PC-9 (cell line): ENCODE measurements at places on chromosomes 5 and 9. TPM values are rescaled to one million over a fixed set of nuclear protein-coding genes. Genes with fewer than 3 reads are reported as not detected.

Gene ZNF300
- 3.7 and 4.1 TPM in 2 replicates for total RNA-seq

Gene JAKMIP2
- total RNA-seq, result not detected in 2 replicates

Gene GTF3C5
- total RNA-seq, result 79.6 and 107 TPM in 2 replicates

Gene ZCCHC10
- total RNA-seq, result 8.3 and 14.9 TPM in 2 replicates

Gene PTPN3
- 19.0 and 20.2 TPM in 2 replicates for total RNA-seq

Gene ZDHHC11B
- 0.41 TPM in 1 of 2 replicates, not detected in the other for total RNA-seq

Gene SH3PXD2B
- total RNA-seq, result 26.1 and 29.3 TPM in 2 replicates

Gene PTPRD
- not detected in 2 replicates for total RNA-seq

DNA sequence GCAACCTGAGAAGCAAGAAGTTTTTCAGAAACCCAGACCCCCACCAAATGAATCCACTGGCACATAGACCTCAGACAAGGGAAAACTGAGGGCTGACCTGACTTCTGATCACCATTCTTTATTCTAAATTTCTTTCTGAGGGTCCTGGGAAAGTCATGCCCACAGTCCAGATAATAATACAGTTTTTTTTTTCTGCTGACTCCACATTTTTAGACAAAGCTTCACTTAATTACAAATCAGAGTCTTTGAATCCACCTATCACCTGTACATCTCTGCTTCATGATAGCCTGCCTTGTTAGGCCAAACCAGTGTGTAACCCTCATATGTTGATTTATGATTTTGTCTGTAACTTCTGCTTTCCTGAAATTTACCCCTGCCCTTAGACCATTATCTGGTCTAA lies 103.6 kb downstream of the PSAT1 start:
- no peak overlapping the region for H3K27ac ChIP-seq
- DNase-seq, result no peak
- no peaks in the 10 kb centered on the region for H3K4me1 ChIP-seq
- H3K27me3 ChIP-seq, result peaks cover 29% of the 10 kb centered on the region
- H3K36me3 ChIP-seq, result no peaks in the 10 kb centered on the region
- H3K4me3 ChIP-seq, result no peak overlapping the region

- H3K27ac ChIP-seq, result no peak overlapping the region
- H3K4me3 ChIP-seq, result no peak overlapping the region
- no peaks in the 10 kb centered on the region for H3K4me1 ChIP-seq
Measured at GRCh38 chr9:7739595-7739994, 60.0 kb downstream of the DMAC1 start.

DNA sequence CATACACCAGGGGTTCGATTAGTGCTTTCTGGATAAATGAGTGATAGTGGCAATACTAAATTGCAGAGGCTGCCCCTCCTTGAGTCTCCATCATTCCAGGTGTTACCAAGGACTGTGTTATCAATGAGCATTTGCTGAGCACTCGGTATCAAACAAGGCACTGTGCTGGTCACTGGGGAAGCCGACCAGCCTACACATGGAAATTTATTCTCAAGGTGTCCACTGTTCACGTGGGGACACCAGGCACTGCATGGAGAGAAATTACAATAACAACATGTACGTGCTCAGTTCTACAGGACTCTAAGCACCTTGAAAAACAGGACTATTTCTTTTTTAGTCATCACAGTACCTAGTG lies 22.2 kb downstream of the RGS3 start:
- no peaks in the 10 kb centered on the region for H3K4me1 ChIP-seq
- no peak overlapping the region for H3K4me3 ChIP-seq
- no peak for DNase-seq
- no peak overlapping the region for H3K27ac ChIP-seq
- H3K27me3 ChIP-seq, result no peaks in the 10 kb centered on the region
- peaks cover 9% of the 10 kb centered on the region; the same call in 1 of the 2 replicates for H3K36me3 ChIP-seq

GRCh38 chr5:14385019-14385418 lies 196.6 kb upstream of the OTULINL start:
- peaks cover 32% of the 10 kb centered on the region for H3K36me3 ChIP-seq
- H3K27ac ChIP-seq, result no peak overlapping the region

DNA sequence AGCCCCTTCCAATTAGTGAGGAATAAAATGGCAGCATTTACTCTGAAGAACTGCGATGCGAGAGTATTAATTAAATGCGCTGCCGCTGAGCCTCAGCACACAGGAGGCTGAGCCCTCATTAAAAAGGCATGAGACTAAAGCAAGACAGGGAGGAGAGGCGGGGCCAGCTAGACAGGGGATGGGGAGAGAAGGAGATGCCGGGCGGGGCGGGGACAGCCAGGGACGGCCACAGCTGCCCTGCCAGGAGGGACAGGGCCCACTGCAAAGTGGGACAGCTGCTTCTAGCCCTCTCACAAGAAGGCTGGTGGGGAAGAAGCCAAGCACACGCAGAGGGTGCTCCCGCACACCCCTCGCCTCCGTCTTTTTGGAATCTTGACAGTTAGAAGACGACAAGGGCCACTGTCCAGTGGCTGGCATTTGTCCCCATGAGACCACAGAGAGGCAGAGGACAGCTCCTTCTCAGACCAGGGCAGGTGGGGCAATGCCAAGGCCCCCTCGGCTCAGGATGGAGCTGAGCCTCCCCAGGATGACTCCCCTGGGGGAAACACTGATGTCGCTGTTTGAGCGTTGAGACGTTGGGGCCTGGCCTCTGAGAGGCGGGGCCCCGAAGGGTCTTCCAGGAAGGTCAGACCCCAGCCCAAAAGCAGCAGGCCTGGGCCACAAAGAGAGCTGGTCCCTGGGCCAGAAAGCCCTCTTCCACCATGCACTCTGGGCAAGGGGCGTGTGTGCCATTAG lies 26.9 kb downstream of the ADAMTS2 start:
- H3K27ac ChIP-seq, result no peak overlapping the region
- H3K4me1 ChIP-seq, result no peaks in the 10 kb centered on the region
- H3K27me3 ChIP-seq, result peaks cover 95% of the 10 kb centered on the region
- no peaks in the 10 kb centered on the region for H3K36me3 ChIP-seq
- H3K4me3 ChIP-seq, result no peak overlapping the region
- no peak for DNase-seq

DNA sequence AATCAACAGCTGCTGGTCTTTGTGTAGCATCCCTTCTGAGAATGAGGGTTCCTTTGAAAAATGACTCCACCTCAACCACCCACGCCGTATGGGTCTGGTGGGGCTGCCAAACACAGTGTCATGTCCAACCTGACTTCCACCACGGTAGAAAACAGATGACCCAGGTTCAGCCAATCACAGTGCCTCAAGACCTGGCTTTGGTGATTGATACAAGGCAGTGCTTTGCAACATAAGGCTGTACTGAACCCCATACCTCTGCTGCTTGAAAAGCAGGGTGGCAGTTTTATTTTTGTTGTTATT lies 11.5 kb upstream of the TGFBR1 start:
- H3K27me3 ChIP-seq, result no peaks in the 10 kb centered on the region
- no peak for DNase-seq
- no peaks in the 10 kb centered on the region for H3K36me3 ChIP-seq
- no peaks in the 10 kb centered on the region for H3K4me1 ChIP-seq
- H3K27ac ChIP-seq, result no peak overlapping the region

GRCh38 chr9:21831841-21832509 lies 29.5 kb downstream of the MTAP start:
- H3K4me1 ChIP-seq, result peaks cover 28% of the 10 kb centered on the region
- H3K4me3 ChIP-seq, result no peak overlapping the region
- no peak for DNase-seq
- peaks cover 40% of the 10 kb centered on the region for H3K36me3 ChIP-seq
- H3K27me3 ChIP-seq, result no peaks in the 10 kb centered on the region

DNA sequence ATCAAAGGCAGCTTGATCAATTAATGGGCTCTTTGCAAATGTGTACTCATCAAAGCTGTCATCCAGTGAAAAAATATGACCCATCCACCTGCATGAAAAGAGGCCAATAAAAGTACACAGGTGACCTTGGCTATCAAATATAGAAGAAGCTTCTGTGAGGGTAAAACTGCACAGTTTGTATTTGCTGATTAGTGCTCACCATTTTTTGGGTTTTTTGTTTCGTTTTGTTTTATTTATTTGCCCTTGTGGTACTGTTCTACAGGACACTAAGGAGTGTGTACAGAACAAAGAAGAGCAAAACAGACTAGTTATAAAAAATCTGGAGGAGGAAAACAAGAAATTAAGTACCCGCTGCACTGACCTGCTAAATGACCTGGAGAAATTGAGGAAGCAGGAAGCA lies 101.3 kb downstream of the CNTLN start:
- H3K36me3 ChIP-seq, result no peaks in the 10 kb centered on the region
- H3K4me3 ChIP-seq, result no peak overlapping the region
- no peak for DNase-seq
- H3K27me3 ChIP-seq, result no peaks in the 10 kb centered on the region
- H3K4me1 ChIP-seq, result no peaks in the 10 kb centered on the region

GRCh38 chr9:116767219-116767618 lies 80.1 kb downstream of the TRIM32 start:
- no peak for DNase-seq
- peaks cover 3% of the 10 kb centered on the region; the same call in 1 of the 2 replicates for H3K27me3 ChIP-seq
- H3K4me3 ChIP-seq, result no peak overlapping the region
- no peaks in the 10 kb centered on the region for H3K36me3 ChIP-seq
- H3K4me1 ChIP-seq, result no peaks in the 10 kb centered on the region
- H3K27ac ChIP-seq, result no peak overlapping the region

DNA sequence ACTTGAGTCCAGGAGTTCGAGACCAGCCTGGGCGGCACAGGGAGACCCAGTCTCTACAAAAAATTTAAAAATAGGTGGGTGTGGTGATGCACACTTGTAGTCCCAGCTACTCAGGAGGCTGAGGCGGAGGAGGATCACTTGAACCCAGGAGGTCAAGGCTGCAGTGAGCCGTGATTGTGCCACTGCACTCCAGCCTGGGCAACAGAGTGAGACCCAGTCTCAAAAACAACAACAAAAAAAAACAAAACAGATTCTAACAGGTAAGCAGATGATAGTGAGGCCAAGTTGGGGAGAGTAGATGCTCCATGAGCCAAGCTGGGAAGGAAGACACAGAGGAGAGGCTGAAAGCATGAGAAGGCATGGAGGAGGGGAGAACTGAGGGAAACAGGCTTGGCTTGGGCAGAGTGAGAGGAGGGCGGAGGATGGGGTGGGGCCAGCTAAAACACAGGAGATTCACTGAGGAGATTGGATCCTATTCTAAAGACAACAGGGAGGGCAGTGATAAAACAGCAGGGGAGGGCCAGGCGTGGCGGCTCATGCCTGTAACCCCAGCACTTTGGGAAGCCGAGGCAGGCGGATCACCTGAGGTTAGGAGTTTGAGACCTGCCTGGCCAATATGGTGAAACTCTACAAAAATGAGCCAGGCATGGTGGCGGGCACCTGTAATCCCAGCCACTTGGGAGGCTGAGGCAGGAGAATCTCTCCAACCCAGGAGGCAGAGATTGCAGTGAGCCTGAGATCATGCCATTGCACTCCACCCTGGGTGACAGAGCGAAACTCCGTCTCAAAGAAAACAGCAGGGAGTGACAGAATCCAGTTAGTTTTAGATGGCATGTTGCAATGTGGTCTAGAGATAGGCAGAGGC lies 8.4 kb downstream of the RPS14 start:
- no peaks in the 10 kb centered on the region for H3K27me3 ChIP-seq
- peaks cover 26% of the 10 kb centered on the region for H3K36me3 ChIP-seq
- H3K27ac ChIP-seq, result no peak overlapping the region
- H3K4me1 ChIP-seq, result no peaks in the 10 kb centered on the region
- H3K4me3 ChIP-seq, result no peak overlapping the region
- DNase-seq, result no peak

DNA sequence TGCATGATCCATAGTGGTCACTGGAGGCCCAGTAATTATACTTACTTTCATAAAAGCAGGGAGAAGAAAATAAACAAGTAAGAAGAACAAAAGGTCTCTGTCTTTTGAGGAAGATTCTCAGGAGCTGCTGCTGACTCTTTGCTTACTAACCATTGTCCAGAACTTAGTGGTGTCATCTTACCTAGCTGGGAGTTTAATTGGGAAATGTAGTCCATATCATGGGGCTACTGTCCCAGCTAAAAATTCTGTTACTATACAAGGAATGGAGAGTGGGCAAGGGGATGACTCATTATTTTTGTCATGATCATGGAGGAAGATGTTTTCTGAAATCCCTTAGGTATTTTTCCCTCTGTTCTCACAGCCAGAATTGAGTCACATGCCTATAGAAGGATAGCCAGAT lies 639.3 kb downstream of the MTRR start:
- no peak overlapping the region for H3K4me3 ChIP-seq
- H3K27me3 ChIP-seq, result no peaks in the 10 kb centered on the region; the same call in none of the 2 replicates
- DNase-seq, result no peak
- no peaks in the 10 kb centered on the region for H3K36me3 ChIP-seq

GRCh38 chr9:89996773-89997172 lies 392.0 kb downstream of the GADD45G start:
- no peak overlapping the region for H3K4me3 ChIP-seq
- no peaks in the 10 kb centered on the region for H3K36me3 ChIP-seq
- peaks cover 90% of the 10 kb centered on the region for H3K27me3 ChIP-seq
- no peak for DNase-seq

DNA sequence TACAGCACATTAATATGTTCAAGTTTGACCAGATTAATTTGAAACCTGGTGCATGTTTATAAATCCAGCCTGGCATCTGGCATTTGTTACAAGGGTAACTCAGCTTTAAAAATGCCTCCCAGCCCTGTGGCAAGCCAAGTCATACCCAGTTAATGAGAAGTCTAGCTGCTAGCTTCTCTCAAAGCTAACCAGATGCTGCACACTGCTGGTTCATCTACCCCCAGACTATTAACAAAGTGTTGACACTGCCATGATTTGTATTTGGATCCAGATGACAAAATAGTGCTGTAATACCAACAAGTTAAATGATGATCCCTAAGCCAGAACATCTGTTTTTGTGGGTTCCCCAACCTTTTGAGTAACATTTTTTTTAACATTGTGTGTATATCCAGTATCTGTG lies 573.7 kb upstream of the DAB2 start:
- no peaks in the 10 kb centered on the region for H3K4me1 ChIP-seq
- H3K27me3 ChIP-seq, result no peaks in the 10 kb centered on the region
- no peak for DNase-seq
- H3K4me3 ChIP-seq, result no peak overlapping the region

DNA sequence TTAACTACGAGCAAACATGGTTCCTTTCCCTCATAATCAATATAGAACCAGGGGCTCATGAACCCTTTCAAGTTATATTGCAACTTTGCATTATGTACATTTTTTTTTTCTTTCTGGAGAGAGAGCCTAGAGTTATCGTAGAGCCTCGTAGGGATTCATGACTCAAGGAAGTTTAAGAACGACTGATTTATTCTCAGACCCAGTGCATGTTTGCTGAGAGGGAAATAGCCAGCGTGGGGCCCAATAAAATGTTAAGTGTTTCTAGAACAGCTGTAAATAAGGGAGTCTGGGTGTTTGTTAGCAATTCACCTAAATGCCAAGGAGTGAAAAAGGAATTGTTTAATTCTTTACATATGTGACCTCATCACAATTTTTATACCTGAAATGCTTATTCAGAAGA lies 119.0 kb upstream of the KLF9 start:
- DNase-seq, result no peak
- H3K4me1 ChIP-seq, result peaks cover 15% of the 10 kb centered on the region; the same call in 1 of the 2 replicates
- peak overlapping the region; percentile 52; the same call in 1 of the 2 replicates for H3K27ac ChIP-seq
- no peak overlapping the region for H3K4me3 ChIP-seq
- no peaks in the 10 kb centered on the region for H3K27me3 ChIP-seq
